ENCODE measurements at places on chromosomes 6 and 20. TPM values are rescaled to one million over a fixed set of nuclear protein-coding genes. Genes with fewer than 3 reads are reported as not detected.

PROCR gene
- total RNA-seq, result 50.6 TPM

DZANK1 gene
- total RNA-seq, result 1.0 TPM

HSPA1A gene
- 133 TPM for total RNA-seq

NOL4L gene
- 4.2 TPM for total RNA-seq

LHFPL5 gene
- total RNA-seq, result not detected

PERP gene
- 1.0 TPM for total RNA-seq

SLC2A10 gene
- total RNA-seq, result 24.0 TPM

C4A gene
- total RNA-seq, result 14.1 TPM

COL12A1 gene
- total RNA-seq, result 474 TPM

LMBRD1 gene
- 44.4 TPM for total RNA-seq

HLA-DQA2 gene
- not detected for total RNA-seq

DEFB132 gene
- not detected for total RNA-seq

SRC gene
- total RNA-seq, result 7.8 TPM

MYB gene
- 0.52 TPM for total RNA-seq

PTCRA gene
- 1.0 TPM for total RNA-seq

SLC22A7 gene
- not detected for total RNA-seq
